ENCODE measurements at places on chromosomes 7 and 10.

GRCh38 chr7:134046594-134047128 is 80.5 kb upstream of the LRGUK start:
- DNase-seq, result no peak

DNA sequence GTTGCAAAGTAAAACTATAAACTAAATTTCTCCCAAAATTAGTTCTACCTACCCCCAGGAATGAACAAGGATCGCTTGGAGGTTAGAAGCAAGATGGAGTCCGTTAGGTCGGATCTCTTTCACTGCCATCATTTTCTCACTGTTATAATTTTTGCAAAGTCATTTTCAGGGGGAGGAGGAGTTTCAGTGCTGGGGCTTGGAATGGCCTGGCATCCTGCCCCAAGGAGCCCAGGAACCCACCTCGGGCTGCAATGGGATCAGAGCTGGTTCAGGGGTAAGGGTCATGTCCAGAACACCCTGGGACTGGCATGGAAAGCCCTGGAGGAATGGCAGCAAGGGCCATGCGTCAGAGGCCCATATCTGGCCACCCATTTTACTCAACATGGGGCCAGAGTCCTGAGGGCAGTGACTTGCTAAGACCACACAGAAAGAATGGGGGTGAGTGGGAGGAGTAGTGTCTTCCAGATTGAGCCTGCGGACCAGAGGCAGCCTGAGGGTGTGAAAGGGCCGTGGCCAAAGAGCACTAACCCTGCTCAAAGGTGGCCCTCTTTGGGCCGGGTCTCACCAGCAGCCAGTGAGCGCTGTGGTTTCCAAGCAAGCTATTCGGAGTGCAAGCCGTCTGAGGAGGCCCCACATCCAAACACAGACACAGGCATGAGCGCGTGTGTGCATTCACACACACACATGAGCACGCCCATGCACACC is 31.8 kb downstream of the GPRIN2 start:
- no peak for DNase-seq

DNA sequence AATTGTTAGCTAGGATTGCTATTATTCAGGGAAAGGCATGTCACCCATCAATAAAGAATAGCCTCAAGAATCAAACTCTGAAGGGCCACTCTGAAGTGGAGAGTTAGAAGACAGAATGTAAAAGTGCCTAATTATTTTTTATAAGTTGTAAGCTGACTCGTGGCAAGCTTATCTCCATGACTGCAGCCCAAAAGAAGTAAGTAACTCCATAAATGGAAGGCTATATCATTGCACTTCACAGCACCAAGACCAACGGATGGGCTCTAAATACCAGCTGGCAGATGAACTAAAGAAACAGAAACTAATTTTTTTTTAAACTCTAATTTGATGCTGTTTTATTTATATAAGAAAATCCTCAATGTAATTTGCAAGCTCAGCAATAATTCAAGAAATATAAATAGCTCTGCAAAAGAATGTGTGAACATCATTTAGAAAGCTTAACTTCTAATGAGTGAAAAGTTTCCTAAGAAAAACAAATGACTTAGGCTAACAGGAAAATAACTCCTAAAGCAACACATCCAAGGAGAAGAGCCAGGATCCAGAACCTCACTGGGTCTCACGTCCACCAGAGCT is 165.5 kb downstream of the SNX13 start:
- no peak for DNase-seq

GRCh38 chr10:98170249-98171117 is 36.0 kb downstream of the R3HCC1L start:
- peak; percentile 52 for DNase-seq

DNA sequence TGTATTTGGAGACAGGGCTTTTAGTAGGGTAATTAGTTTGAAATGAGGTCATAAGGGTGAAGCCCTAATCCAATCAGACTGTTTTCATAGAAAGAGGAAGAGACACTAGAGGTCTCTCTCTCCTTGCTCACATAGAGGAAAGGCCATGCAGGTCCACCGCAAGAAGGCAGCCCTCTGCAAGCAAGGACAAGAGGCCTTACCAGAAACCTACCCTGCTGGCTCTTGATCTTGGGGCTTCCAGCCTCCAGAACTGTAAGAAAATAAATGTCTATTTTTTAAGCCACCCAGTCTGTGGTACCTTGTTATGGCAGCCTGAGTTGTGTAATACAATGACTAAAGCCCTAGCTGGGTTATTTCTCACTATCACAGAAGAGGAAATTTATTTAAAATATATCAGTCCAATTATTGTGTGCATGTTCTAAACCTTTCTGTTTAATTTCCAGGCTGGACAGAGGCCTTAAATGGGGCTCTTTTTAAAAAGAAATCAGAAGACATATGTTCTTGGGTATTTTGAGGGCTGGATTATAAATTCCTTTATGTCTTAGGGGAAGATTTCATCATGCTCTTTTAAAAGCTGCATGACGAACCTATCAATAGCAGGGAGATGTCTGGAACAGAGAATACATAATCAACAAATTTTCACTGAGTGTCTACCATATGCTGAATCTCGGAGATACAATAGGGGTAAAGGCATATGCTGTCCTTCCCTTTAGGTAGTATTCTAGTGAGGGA is 12.9 kb upstream of the TMEM26 start:
- no peak for DNase-seq

- DNase-seq, result no peak
These were observed 41.6 kb upstream of the PTPRZ1 start for GRCh38 chr7:121831351-121831750.

DNA sequence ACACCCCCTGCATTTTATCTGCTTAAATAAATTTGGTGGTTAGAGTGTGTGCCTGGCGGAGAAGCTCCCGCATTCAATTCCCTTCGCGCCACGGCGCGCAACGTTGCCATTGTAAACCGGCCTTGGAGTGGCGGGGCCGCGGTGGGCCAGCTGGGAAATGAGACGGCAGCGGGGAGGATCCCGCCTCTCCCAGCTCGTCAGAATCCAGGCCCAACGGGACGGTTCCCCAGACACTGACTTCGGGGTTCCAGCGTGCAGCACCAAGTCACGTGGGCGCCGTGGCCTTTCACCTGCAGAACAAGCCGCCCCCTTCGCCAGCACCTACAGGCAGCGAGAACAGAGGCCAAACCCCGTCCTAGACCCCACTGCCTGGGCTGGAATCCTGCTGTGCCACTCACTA is 103.4 kb downstream of the GRID1 start:
- no peak for DNase-seq

DNA sequence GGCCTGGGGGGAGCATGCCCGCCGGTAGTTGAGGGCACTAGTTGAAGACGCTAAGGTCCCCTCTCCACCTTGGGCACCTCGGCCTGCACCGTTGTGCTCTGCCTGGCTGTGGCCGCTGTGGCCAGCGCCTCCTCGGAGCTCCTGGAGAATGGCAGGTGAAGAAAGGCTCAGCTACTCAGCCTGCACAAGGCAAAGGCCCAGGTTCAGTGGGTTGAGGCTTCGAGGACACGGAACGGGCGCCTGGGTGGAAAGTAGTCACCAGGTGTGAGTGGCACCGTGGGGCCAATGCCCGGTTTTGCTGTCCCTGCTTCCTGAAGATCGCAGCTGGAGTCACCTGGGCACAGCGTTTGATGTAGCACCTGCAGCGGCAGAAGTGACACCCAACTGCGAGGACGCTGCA is 12.4 kb upstream of the ZNF716 start:
- DNase-seq, result no peak

- peak; percentile 59 for DNase-seq
These were observed 28.5 kb downstream of the EPC1 start for GRCh38 chr10:32318476-32318896.

- no peak for DNase-seq
These were observed 1291.6 kb upstream of the AUTS2 start for GRCh38 chr7:68306692-68307107.

DNA sequence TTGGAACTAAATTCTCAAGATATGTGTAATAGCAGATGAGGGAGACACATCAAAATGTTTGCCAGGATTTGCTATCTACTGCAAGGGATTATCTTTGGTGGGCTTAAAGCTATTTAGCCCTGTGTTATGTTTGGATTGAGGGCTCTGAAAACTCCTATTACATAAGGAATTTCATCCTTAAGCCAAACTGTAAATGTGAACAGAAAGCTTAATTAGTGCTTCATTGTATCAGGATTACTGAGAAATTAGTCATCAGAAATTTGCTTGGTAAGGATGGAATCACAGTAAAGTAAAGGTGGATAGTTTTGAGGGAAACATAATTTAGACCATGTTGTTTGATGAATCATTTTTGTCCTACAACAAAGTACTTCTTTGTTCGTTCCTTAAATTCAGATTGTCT is 8.3 kb downstream of the ANKRD7 start:
- DNase-seq, result no peak

DNA sequence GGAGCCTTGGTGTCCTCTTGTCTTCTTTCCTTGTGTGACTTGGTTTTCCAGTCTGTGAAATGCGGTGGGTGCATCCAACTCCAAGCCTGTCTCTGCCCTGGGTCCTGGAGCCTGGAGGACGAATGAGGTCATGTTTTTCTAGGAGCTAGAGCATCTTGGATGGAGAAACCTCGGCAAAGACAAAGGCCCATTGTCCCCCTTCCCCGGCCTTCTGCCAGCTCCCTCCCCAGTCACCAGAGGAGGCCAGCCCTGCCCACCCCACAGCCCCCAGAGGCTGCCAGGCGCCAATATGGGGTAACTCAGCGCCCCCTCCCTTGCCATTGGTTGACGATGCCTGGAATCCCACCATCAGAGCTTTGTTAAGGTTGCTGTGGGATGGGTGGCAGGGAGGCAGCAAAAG is 40.4 kb downstream of the KCTD7 start:
- no peak for DNase-seq

DNA sequence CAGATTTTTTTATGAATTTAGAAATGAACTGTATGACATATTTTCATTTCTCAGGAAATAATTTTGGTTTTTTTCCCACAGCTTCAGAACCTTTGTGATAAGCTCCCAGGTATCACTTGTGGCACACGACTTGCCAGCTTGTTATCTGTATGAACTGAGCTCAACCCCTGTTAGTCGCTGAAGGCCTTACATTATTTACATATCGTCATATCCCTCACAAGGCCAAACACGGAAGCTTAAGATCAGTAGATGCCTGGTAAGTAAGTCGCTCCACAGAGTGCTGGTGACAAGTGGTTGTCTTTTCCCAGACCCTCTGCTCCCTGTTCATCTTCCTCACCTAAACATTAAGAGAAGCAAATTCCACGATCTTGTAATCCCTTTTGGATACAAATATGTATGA is 55.2 kb downstream of the RAPGEF5 start:
- DNase-seq, result no peak

GRCh38 chr7:26361637-26362036 is 70.0 kb downstream of the SNX10 start:
- DNase-seq, result no peak

DNA sequence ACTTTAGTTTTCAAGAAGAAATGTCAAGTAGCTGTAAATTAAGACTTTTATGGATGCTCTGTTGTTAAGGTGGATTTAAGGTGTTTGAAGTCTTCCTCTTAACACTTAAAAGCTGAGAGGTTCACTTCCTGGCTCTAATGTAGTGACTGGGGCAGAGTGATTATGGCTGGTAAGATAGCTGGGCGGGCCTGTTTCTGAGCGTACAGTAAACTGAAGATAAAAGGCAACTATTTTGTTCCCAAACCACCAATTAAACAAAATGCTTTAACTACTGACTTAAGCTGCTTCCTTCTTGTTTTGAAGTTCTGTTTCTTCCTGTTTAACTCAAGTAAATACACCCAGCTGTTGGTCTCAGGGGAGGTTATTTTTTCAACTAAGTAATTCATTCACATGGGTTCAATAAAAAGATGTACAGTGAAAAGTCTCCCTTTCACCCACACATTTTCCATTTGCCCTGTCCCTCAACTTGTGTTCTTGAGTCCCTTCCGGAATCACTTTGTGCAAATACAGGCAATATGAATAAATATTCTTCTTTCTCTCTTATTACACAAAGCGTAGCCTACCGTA is 19.3 kb downstream of the VWA2 start:
- DNase-seq, result no peak

DNA sequence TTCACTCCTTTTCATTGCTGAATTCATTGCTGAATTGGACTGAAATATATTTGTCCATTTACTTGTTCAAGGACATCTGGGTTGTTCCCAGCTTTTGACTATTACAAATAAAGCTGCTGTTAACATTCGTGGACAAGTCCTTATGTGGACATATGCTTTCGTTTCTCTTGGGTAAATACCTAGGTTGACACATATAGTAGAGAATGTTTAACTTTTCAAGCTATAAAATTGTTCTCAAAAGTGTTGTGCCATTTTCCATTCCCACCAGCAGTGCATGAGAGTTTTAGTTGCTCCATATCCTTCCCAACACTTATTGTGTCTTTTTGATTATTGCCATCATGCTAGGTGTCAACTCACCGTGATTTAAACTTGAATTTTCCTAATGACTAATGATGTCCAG is 17.5 kb upstream of the CPVL start:
- no peak for DNase-seq

- DNase-seq, result no peak
These were observed 31.0 kb upstream of the TRIM8 start for GRCh38 chr10:102613286-102613685.

DNA sequence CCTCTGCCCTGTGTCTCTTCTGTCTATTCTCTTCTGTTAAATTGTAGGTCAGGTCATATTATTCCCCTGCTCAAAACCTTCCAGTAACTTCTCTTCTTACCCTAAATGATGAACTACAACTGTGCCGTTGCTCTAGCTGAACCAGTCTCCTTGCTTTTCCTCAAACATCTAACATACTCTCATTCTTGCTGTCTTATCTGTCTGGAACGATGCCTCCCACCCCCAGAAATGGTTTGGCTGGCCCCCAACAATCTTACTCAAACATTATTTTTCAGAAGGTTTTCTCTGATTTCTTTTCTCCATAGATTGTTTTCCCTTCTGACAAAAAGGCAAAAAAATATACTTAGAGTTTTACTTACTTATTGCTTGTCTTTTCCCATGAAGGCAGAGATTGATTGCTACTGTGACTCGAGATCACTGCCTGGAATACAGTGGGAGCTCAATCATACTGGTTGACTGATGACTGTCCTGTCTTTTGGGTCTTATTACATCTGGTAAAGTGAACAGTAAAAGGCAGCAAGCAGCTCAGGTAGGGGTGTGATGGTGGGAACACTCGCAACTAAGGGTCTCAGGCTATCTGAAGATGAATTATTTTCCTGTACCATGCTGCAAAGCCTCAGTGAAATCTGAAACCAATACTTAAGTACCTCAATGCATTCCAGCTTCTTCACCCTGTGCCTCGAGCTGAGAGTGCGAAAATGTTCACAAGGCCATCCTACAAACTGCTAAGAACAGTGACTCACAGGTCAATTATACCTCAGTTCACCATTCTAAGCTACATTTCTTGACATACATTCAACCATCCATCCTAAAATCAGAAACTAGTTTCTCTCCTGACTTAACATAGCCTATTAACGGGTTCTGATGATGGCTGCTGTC is 67.6 kb downstream of the DNMBP start:
- DNase-seq, result no peak

Measured in activated CD4-positive, alpha-beta T cell treated with anti-CD3 and anti-CD28 coated beads, Interleukin-2, Interleukin-6, amounts not matched to agents 100 ng/mL and 50 ng/mL, durations not matched to agents 16 hours and 8 hours (primary cell).